Activated naive CD8-positive, alpha-beta T cell treated with anti-CD3 and anti-CD28 coated beads, Interleukin-2, amount 10 ng/mL, durations not matched to agents 7 days and 5 days (primary cell): ENCODE measurements at places on chromosomes 1 and 21.

DNA sequence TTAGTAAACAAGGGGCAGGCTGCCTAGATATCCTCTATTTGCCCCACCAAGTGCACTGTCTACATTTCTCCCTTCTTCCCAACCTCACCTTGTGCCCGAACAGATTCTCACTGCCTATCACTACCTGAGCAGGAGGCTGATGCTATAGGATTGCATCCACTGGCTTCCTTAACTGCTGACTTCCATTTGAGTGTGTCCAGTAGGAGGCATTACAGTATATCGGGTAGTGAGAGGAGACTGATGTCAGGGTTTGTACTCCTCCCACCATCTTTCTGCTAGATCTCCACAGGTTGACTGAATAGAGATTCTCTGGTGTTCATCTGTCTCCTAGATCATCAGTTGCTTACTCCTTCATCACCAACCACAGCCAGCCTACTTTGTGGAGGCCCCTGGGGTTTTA lies 796.3 kb downstream of the LRRIQ3 start:
- no peak for DNase-seq

- peak; percentile 22 for DNase-seq
Observed at GRCh38 chr21:45013260-45013841, 61.0 kb upstream of the ADARB1 start.

DNA sequence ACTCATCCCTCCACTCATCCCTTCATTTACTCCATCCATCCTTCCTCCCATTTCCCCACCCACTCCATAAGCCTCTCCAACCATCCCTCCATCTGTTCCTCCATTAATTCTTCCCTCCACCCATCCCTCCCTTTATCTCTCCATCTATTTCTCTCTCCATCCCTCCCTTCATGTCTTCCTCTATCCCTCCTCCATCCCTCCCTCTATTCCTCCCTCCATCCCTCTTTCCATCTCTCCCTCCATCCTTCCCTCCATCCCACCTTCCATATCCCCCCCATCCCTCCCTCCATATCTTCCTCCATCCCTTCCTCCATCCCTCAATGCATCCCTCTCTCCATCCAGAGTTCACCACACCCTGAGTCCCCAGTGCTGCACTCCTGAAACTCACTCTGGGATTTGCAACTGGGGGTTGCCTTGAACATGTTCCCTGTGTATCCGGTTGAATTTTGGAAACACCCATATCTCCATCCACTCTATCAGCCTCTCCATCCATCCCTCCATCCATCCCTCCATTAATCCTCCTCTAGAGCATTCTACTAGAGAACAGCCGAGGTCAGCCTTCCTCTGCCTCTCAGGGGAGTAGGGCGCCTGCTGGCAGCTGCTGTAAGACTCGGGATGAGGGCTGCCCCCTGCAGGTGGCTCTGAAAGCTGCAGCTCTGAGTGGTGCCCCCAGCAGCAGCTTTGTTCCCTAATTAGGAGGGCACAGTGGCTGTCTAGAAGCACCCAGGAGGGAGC lies 39.4 kb downstream of the ABCG1 start:
- peak; percentile 87 for DNase-seq

DNA sequence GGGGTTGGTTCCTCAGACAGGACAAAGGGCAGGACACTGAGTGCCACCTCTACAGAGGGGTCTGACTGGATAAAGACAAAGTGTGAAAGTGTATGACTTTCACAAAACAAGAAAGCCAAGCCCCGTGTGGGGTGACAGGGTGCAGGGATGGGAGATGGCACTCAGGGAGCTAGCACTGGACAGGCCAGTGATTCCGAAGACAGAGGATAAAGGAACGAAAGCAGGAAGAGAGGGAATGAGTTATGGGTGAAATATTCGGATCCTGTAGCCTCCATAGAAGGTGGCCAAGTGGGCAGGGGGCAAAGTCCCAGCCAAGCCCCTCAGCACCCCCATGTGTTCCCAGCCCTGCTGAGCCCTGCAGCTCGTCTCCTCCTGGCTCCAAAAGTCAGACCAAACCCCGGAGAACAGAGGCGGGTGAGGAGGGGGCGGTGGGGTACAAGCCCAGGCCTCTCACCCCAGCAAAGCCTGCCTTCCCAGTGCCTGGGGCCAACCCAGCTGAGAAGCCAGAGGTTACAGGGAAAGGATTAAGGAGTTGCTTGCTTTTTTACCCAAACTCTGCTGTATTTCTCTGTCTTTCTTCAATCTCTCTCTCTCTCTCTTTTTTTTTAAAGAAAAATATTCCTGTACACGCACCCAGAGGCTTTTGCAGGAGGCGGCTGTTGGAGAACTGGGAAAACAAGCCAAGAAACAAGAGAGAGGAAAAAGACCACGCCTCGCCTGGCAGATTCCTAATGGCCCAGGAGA lies 14.0 kb upstream of the WASF2 start:
- no peak for DNase-seq

GRCh38 chr1:150970808-150971582 lies 3.6 kb downstream of the CERS2 start:
- DNase-seq, result no peak

GRCh38 chr1:107776900-107777663 lies 187.9 kb downstream of the VAV3 start:
- DNase-seq, result no peak

DNA sequence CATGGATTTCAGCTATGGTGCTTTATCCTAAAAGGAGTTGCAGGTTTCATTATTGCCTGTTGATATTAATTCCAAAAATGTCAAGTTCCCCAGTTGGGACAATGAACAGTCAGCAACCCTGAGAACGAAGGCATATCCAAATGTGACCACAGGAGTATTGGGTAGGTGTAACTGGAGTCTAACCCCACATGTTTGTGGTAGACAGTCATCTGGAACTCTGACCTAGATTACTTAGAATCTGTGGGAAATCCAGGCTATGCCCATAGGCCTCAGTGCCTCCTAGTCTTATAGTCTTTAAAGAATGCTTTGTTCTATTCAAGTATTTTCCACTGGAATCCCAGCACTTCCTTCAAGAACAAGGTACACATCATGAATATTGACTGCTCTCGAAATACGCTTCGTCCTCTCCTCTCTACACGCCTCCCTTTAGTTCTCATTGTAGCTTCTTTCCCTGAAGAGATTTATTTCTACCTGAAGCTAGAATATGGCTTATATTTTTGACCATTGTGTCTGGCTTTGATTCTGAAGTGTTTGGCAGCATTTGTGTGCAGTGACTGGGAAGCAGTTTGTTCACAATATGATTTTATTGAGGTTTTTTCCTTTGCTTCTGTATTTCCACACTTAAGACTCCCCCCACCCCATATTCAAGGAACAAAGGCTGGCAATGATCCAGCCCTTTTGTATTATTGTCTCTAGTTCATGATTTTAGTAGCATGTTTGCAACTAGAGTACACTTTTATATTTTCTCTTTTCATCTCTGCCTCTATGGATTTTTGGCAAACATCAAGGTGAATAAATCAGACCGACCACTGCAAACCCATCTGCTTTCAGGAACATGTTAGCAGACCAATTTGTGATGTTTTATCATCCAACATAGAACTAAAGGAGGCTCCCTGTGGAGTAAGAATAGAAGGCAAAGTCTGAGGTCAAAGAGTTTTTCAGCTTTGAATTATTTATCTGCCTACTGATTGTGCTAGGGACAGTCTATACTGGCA lies 178.6 kb downstream of the GPR52 start:
- DNase-seq, result no peak

- DNase-seq, result no peak
Observed at GRCh38 chr1:214637722-214638458, 34.9 kb downstream of the CENPF start.

GRCh38 chr1:19344372-19344810 lies 32.3 kb downstream of the SLC66A1 start:
- DNase-seq, result peak; percentile 71

- no peak for DNase-seq
Observed at GRCh38 chr1:202815120-202815519, 4.4 kb downstream of the PCAT6 start.

DNA sequence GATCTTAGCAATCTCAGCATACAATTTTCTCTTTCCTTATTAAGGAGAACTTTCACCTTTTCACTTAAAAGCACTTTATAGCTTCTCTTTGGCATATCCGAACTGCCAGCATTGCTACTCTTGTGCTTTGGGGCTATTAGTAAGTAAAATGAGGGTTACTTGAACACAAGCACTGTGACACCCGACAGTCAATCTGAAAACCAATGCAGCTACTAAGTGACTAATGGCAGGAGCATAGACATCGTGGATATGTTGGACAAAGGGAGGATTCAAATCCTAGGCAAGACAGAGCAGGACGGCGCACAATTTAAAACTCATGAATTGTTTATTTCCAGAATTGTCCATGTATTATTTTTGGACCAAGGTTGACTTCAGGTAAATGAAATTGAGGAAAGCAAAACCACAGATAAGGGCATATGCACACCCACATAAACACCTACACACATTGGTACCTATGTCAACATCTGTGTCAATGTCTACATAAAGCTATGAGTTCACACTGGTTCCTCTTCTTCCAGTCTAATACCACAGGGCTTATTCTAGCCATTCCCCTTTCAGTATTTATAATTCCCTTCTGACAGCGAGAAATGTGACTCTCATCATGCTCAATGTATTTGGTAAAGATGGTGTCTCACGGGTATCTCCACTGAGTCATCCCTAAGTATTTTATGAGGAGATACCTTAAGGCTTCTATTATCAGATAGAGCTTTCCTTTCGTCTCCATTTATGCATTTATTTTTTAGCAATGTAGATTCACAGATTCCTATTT lies 75.3 kb upstream of the RALGPS2 start:
- DNase-seq, result no peak

DNA sequence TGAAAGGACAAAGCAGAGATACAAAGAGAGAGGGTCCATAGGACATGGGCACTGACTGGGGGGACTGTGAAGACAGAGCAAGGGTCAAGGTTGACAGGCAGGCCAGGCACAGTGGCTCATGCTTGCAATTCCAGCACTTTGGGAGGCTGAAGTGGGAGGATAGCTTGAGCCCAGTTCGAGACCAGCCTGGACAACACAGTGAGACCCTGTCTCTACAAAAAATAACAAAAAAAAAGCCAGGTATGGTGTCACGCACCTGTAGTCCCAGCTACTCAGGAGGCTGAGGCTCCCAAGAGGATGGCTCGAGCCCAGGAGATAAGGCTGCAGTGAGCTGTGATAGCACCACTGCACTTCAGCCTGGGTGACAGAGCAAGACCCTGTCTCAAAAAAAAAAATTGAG lies 4.4 kb downstream of the CASP9 start:
- DNase-seq, result no peak

DNA sequence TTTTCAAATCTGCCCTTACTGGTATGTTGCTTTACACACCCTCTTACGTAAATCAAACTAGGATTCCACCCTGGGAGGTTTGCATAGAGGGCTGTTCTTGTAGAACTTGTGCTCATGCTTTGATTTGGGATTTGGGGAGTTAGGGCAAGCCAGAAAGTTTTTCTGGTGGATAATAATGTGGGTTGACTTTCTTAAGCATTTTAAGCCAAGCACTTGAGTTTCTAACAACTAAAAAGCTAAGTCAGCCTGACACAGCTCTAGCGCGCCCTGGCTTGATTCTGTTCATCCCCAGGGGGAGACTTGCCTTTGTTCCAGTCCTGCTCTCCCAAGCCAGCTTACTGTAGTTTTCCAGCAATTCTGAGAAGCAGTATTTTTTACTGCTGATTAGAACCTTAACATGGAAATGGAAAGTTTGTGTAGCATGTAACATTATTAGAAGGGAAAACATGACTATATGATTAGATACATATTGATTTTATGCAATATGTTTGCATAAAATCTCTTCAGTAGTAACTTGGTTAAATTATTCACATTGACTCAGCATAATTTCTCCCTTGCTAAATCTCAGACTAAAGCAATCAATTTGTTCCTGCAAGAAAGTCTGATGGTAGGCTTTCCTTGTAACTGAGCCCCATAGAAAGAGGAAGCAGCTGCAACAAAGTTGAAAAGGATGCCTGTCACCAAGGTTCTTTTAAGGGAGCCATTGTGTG lies 11.0 kb upstream of the PGD start:
- DNase-seq, result no peak

DNA sequence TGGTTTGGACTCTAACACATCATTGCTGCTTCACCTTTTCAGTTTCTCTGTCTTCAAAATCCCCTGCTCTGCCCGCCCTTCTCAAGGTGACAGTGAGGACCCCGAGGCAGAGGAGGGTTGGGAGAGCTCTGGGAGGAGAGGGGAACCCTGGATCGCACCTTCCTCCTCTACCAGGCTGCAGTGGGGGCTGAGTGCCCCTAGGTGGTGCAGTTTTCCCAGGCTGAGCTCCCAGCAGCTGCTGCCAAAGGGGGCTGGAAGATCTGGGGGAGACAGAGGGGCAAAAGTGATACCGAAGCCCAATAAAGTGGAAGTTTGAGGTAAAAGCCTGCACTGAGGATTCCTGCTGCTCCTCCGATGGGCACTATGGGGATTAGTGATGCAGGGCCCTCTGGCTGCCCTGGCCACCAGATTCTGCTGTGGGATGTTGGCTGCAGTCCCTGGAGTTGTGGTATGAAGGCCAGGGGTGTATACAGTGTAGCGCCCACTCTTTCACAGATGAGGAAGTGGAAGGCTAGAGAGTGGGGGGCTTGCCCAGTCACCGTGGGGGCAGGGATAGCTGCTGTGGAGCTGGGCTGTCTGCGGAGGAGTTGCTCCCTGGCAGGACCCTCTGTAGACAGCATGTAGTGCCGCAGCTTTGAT lies 40.7 kb upstream of the SCMH1 start:
- peak; percentile 46 for DNase-seq
